G401 (cell line): ENCODE measurements at places on chromosomes 4 and X. TPM values are rescaled to one million over a fixed set of nuclear protein-coding genes. Genes with fewer than 3 reads are reported as not detected.

ZFP42 gene
- not detected in 2 replicates for total RNA-seq

MGAT4D gene
- not detected in 2 replicates for total RNA-seq

RAB33A gene
- total RNA-seq: not detected in 2 replicates

FAM133A gene
- total RNA-seq: not detected in 2 replicates

MUC7 gene
- not detected in 2 replicates for total RNA-seq

RELL1 gene
- 14.3 and 34.0 TPM in 2 replicates for total RNA-seq

CXorf51A gene
- total RNA-seq: not detected in 2 replicates

GYPB gene
- total RNA-seq: not detected in 2 replicates

RPS6KA3 gene
- 8.2 and 15.4 TPM in 2 replicates for total RNA-seq

ZNF732 gene
- total RNA-seq: 0.55 and 6.4 TPM in 2 replicates

LANCL3 gene
- not detected in 2 replicates for total RNA-seq
